HS-27A (cell line): ENCODE measurements at places on chromosomes 11 and 22.
A peak's percentile ranks its signal among the peaks of the same experiment; 100 is the strongest.

GRCh38 chr22:50548040-50548920, 2.6 kb downstream of the KLHDC7B start:
- DNase-seq, result no peak

DNA sequence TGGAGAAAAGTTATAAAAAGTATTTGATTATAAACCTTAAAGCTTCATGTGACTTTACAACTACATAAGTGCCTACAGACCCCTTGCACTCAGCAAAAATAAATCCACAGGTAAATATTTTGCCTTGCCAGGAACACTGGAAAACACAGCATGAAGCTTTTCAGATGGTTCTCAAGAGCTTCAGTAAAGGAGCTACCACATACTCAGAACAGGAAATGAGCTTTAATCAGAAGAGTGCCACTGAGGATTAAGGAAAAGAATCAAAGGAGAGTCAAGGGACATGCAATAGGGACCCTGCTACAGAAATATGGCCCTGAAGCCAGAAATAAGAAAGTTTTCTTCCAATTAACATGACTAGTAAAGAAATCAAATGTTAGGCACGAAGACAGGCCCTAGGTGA, 1.2 kb downstream of the CASP1 start:
- no peak for DNase-seq

GRCh38 chr11:68941324-68942094, 37.8 kb downstream of the IGHMBP2 start:
- no peak for DNase-seq

GRCh38 chr22:40007853-40008710, 13.3 kb downstream of the FAM83F start:
- no peak for DNase-seq

DNA sequence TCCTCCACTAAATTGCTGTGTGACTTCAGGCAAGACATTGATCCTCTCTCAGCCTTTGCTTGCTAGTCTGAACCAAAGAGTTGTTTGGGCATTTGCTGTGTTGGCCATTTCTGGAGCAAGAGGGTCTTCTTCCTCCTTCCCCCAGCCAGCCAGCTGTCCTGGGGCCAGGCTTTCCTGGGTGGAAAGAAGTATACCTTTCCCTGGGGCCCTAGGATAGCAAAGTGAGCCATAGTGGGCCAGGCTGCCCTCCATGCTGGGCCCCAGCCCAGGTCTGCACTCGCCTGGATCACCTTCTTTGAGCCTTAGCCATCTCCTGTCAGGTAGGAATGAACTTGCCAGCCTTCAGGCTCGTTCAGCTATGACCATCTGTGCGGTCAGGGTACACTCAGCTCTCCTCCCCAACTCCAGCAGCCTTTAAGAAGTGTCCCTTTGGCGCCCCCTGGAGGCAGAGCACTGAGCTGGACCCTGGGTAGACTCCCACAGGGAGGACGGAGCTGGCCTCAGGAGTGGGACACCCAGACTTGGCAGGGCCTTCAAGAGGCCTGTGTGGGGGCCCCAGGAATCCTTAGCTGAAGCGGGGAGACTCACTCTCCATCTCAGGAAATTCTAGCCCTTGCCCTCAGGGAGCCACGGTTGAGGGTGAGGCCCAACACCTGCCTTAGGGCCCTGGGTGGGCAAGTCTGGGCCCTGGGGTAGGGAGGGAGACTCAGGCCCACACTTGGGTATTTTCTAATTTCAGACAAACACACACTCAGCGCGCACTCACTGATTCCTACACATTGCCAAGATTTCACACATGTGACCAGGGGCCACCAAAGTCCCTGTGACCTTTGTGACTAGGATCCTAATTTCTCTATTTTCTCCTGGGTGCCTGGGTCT, 35.6 kb upstream of the TPBGL start:
- DNase-seq, result peak; percentile 55

DNA sequence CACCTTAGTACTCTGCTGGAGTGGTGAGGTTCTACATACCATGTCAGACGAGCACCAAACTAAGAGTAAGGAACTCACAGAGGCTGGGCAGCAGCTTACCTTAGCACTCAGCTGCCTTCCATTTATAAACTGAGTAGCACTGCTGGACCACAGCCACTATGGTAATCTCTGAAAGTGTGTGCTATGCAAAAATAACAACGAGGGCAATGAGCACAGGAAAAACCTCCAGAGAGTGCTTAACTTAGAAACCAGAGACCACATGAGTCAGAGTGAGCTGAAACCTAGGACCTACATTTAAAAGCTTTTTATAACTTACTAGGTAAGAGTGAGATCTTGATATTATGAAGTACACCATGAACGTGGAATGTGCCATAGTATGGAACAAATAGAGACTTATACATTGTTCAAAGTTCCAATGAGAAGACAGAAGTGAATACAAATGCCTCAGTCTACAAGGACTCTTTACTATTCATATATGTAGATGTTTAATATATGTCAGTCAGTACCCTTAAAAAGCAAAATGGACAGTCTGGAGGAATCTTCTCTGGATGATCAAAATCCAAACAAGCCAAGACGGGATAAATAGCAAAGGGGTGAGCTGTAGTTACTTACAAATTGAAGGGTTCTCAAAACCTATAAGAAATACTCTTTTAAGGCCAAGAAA, 17.2 kb upstream of the CD59 start:
- DNase-seq, result no peak

DNA sequence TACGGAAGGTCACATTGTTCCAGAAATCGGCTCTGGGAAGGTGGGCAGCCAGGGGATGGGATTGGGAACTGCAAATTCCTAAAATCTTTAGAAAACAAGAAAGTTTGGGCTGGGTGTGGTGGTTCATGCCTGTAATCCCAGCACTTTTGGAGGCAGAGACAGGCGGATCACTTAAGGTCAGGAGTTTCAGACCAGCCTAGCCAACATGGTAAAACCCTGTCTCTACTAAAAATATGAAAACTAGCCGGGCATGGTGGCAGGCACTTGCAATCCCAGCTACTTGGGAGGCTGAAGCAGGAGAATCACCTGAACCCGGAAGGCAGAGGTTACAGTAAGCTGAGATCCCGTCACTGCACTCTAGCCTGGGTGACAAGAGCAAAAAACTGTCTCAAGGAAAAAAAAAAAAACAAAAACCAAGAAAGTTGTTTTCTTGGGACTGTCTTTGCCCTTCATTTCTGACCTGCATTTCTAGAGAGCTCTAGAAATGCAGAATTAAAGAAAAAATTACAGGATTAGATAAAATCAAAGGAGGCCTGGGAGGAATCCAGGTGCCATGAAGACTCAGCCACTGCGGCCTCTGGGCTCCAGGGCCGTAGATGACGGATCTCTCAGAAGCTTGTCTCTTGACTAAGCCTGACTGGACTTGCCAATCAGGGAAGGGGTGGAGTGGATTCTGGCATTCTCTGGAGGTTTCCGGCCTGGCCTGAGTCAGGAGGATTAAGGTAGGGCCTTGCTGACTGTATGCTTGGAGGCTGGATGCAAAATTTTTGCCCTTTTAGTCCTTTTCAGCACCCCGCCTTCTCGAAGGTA, 5.3 kb upstream of the MALAT1 start:
- peak; percentile 98 for DNase-seq

- no peak for DNase-seq
These were observed at the start of gene CNTN5 for GRCh38 chr11:99020352-99021225. Gene CNTN5 (plus strand): TSS chr11:99020949.

GRCh38 chr22:17964156-17964555, 60.2 kb downstream of the MICAL3 start:
- no peak for DNase-seq

DNA sequence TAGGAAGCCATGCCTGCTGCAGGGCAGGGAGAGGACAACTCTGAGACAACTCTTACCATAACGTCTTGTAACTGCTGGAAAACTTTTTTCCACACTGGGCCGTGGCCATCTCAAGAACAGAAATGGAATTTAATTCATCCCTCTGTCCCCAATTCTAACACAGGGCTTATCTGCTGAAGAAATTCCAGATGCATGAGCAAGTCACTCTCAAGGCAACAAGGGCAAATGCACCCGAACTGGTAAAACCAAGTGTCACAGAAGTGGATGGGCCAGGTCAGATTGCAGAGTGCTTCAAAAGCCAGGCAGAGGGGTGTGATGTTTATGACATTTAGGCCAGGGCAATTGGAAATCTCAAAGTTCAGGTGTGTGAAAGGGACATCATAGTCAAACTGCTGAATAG, 7.4 kb downstream of the SMPD1 start:
- peak; percentile 60 for DNase-seq

DNA sequence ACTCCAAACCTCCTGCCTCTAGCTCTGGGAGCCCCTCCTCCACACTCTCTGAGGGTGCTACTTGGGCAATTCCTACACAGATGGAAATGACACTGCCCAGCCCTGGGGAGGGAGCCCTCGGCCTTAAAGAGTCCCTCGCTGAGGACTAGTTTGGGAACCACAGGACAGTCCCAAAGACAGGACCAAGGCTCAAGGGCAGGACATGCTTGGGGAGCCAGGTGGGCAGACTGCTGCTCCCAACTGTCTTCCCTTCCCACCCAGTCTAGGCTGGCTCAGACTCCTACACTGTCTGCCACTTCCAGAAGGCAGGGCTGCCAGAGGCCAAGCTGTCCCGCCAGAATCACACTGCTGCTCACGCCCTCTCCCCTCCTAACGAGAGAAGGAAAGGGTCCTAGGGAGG, 9.8 kb downstream of the ARRB1 start:
- DNase-seq, result no peak

GRCh38 chr11:95764267-95764898, 25.2 kb downstream of the FAM76B start:
- DNase-seq, result peak; percentile 23

GRCh38 chr22:44243761-44244160, 63.0 kb downstream of the PARVG start:
- DNase-seq, result no peak

- no peak for DNase-seq
These were observed 66.1 kb downstream of the PANX1 start for GRCh38 chr11:94194712-94195111.

- no peak for DNase-seq
These were observed 25.6 kb upstream of the RRM1 start for GRCh38 chr11:4068962-4069361.

- DNase-seq, result no peak
These were observed 7.0 kb downstream of the PLA2G6 start for GRCh38 chr22:38174626-38175025.

GRCh38 chr11:14118072-14118471, 155.5 kb downstream of the SPON1 start:
- DNase-seq, result no peak

DNA sequence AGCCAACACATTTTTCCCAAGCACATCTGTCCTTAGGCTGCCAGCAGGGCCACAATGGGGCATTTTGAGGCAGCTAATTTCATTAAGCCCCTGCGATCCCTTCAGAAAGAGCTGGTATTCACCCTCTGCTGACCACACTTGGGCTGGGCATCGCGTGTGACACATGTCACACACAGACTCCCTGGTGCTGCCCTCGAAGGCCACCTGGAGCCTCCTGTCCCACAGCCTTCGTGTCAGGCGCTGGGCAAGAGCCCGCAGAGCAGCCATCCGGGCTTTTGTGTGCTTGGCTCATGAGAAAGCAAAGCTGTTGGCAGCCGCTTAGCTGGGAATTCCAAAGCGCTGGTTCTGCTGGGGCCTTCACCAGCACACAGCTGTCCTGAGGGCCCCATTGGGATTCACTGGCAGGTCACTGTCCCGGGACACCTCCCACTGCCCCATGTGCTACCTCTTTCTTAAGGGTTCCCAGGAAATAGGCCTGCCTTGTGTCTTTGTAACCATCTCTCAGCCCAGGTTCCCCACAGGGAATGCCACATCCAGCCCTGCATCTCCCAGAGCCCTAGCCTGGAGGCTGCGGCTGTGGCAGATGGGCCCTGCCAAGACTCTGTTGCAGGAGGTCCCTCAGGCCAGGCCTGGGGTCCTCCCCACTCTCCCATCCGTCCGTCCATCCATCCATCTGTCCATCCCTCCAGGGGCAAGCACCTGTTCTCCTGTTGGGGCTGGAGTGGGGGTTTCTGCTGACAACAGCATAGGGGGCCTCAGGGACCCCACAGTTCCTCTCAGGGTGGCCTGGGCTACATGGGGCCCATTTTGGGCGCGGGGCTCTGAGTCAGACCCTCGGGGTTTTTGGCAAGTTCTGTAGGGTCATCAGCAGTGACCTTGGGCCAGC, 4.9 kb downstream of the CLDN5 start:
- DNase-seq, result no peak

- no peak for DNase-seq
These were observed 94.9 kb downstream of the AMBRA1 start for GRCh38 chr11:46498968-46499367.

DNA sequence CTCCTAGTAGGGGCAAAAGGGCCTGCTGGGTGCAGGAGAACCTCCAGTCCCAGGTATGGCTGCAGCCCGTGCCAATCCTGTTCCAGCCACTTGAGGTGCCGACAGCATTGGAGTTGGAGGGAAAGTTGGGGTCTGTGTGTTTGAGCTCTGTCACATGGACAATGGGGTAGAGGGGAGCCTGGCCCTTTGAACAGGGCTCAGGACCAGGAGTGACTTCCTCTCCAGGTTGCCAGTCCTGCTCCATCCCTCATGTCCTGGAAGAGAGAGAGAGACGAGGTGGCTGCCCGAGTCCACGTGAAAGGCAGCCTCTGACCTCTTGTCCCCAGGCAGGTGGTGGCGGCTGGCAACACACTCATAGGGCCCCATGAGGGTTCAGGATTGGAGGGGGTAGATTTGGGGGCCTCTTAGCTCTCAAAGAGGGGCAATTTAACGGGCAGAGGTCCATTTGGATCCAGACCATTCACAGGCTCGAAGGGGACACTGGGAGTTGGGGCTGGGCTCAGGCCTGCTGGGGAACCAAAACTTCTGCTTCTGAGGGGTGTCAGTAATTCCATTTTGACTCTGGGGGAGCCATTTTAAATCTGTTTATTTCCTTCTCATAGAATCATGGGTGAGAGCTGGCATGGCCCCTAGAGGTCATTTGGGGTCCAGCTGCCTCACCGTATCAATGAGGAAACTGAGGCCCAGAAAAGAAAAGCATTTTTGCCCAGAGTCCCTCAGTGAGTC, 4.1 kb downstream of the ADORA2A start:
- DNase-seq, result no peak

GRCh38 chr11:14041040-14041439, 78.5 kb downstream of the SPON1 start:
- no peak for DNase-seq

GRCh38 chr11:77353131-77353530, 51.6 kb upstream of the GDPD4 start:
- DNase-seq, result no peak

- no peak for DNase-seq
These were observed 231.1 kb downstream of the SWAP70 start for GRCh38 chr11:9895006-9895405.
